ENCODE measurements at places on chromosomes 6 and 20.

GRCh38 chr6:45488889-45489288, 111.2 kb upstream of the SUPT3H start:
- DNase-seq, result no peak

GRCh38 chr6:170485159-170485558, 67.9 kb downstream of the PSMB1 start:
- DNase-seq, result no peak

- DNase-seq, result no peak
Observed at GRCh38 chr6:128990915-128991314, 108.0 kb downstream of the LAMA2 start.

GRCh38 chr20:37956107-37956585, 53.2 kb downstream of the VSTM2L start:
- no peak for DNase-seq

DNA sequence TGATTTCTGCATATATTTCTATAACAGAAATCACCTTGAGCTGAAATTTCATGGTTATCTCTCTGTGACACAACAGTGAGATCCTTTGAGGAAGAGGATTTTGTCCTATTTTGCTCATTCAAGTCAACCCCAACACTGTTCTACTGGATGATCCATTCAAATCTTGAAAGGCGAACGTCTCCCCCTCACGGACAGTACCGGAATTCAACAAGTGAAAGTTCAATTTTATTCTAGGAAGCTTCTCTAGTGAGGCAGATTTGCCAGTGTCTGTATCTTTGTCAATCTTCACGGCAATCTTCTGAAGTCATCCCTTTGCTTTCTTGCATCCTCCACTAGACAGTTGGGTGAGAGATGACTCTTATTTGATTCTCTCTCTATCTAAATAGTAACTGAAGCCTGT, 91.7 kb upstream of the PDE7B start:
- no peak for DNase-seq

GRCh38 chr20:32484225-32484957, 100.7 kb downstream of the NOL4L start:
- DNase-seq, result peak; percentile 46

- DNase-seq, result no peak
Observed at GRCh38 chr6:39922821-39923220, 11.4 kb downstream of the MOCS1 start.

- no peak for DNase-seq
Observed at GRCh38 chr6:169950558-169950957, 199.1 kb downstream of the ERMARD start.

GRCh38 chr6:41315943-41316620, 19.3 kb upstream of the NCR2 start:
- no peak for DNase-seq

DNA sequence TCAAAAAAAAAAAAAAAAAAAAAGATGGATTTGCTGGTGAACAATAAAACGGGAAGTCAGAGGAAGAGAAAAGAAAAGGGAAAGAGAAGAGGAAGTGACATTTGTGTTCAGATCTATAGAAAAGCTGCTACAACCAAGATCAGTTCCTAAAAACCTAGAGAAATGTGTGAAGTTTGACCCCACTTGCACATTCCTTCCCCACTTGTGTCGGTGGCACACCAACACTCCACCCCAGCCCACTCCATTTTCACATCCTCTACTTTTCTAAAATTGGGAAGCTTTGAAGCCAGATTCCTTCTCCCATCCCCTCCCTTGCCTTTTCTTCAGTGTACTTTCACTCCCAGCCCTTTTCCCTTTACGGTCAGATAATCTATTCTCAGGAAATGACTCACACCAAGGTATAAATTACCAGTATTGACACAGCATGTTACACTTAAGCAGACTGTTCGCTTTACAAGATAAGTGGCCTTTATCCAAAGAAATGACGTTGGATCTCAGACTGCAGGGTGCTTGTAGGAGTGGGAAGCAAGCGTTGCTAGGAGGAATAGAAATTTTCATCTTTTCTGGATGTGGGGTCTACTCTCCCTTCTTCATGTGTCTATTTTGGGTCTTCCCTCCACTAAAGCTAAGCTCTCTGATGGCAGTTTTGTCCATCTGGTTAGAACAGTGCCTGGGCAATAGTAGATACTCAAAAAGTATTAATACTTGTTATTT, 92.5 kb upstream of the ADGRF1 start:
- no peak for DNase-seq

- DNase-seq, result no peak
Observed at GRCh38 chr6:168057836-168058235, 21.2 kb downstream of the FRMD1 start.

DNA sequence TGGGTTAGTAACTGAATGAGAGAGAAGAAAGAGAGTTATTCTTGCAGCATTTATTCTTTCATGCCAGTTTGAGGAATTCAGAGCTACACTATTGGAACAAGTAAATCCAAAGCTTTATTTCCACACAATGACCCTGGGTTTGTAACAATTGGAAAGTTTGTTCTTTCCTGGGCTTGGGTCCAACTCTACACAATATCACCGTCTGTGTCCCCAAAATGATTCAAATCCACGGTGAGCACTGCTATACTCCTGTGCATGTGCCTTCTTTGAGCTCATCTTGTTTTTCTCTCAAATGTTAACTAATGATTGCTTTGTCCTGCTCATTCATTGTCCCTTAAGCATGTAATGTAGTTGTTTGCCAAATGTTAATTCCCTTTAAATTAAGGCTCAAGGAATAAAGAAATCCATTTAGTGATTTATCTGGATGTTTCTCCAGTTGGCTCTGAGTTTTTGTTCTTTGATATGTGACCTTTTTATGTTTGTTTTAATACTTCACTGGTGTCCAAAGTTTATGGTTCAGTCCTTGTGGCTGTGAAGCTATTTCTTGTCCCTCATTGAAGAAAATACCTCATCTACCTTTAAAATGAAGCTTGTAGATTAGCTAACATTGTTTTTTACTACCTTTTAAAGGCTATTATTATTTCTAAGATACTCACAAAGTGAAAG, 20.5 kb upstream of the CRISP3 start:
- DNase-seq, result no peak

- DNase-seq, result no peak
Observed at GRCh38 chr6:47180633-47181032, 129.1 kb downstream of the TNFRSF21 start.

DNA sequence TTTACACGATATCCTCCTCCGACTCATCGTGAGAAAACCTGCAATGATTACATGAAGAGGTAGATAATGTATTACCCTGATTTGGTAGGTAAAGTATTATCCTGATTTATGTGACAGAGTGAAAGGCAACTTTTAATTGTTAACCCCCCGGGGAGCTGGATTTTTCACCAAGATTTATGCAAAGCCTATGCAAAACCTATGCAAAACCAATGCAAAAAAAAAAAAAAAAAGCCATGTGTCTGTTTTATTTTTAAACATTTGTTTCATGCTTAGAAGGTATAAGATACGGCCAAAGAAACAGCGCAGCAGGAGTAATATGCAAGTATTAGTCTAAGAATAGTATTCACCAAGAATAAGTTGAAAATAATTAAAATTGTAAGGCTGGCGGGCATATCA, 109.9 kb downstream of the IPCEF1 start:
- DNase-seq, result no peak

DNA sequence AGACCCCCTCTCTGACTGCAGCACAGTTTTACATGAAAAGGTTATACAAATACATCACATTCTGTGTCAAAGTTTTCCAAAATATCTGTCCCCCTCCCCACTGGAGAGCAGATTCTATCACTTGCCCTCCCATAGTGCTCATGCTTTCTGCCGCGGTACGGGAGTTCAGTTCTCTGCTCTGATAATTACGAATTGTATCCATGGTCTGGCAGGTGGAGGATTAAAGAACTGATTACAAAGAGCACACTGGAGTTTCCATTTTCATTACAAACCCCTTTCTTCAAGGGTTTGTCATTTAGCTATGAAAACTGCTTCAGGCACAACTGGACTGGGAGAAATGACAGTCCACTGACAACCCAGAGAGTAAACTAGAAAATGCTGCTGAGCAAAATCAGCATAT, 166.0 kb downstream of the PDSS2 start:
- no peak for DNase-seq

DNA sequence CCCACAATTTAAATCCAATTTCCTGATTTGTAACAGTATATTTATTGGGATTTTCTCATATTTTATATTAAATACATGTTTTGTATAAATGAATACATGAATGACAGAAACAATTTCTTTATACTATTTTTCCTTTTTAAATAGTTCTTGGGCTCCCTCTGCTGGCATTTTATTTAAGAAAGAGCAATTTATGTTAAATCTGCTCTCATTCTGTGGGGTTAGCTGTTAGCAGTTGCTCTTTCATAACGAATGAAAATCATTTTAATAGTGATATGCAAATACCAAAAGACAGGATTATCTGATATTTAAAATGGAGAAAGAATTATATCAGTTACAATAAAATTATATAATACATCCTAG, 118.3 kb downstream of the RALGAPA2 start:
- no peak for DNase-seq

DNA sequence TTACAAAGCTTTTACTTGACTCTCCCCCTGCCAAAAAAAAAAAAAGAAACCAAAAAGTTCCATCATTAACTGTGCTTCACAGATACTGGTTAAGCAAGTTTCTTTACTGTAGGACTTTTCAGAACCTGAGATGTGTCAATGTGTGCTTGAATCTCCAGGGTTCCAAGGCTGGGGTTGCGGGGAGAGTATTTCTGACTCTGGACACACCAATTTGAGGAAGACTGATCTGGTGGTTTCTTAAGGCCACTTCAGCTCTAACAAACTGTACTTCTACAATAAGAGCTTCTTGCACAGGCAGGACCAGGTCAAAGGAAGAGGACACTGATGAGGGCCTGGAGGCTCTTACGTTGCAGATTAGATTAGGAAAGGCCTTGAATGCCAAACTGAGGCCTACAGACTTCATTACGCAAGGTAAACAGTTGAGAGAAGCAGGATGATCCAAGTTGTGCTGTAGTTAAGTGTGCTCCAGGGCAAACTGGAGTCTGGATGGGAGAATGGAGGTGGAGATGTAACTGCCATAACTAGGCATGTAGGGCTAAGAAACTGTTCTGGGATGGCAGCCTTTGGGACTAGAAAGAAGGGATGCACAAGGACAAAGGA, 24.4 kb downstream of the COMMD7 start:
- no peak for DNase-seq

DNA sequence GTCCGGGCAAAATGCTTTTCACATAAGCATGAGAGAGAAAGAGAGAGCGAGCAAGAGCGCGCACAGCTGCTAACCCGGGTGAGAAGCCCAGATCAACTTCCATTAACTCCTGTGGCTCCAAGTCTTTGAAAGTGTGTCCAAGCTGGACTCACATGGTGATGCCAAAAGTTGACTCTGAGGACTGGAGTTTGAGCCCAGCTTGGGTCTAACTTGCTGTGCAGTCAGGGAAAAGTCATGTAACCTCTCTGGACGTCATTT, 357.2 kb upstream of the SULF2 start:
- DNase-seq, result no peak

GRCh38 chr6:44470115-44470464, 82.6 kb downstream of the CDC5L start:
- DNase-seq, result no peak

GRCh38 chr6:116036885-116037284, 23.8 kb downstream of the FRK start:
- DNase-seq, result no peak

- no peak for DNase-seq
Observed at GRCh38 chr6:132198896-132199295, 202.4 kb downstream of the MOXD1 start.

GRCh38 chr6:57303931-57304681, 13.3 kb upstream of the PRIM2 start:
- DNase-seq, result no peak

GRCh38 chr6:18471232-18471964, 84.2 kb downstream of the RNF144B start:
- no peak for DNase-seq

DNA sequence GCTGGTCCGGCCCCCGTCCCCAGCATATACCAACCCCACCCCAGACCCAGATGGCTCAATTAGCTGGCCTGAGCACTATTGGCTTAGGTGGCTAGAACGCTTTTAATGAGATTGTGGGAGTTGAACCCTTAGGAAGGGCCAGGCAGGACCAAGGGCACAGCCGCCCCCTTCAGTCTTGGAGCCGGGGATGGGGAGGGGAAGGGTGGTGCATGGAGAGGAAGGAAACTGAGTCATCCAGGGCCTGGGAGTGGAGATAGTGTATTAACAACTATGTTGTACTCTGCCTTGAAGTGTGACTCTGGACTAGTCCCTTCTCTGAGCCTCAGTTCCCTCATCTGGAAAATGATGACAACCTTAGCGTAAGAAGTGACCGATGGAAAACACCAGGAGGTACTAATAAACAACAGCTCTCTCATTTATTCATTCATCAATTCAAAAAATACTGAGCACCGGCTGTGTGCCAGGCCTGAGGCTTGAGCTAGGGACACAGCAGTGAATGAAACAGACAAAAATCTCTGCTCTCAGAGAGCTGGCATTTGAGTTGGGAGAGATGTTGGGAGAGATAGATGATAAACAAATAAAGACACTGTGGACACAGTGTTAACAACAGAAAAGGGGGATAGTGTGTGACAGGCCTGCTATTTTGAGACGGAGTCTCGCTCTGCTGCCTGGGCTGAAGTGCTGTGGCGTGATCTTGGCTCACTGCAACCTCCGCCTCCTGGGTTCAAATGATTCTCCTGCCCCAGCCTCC, 11.5 kb downstream of the PEDS1 start:
- no peak for DNase-seq

DNA sequence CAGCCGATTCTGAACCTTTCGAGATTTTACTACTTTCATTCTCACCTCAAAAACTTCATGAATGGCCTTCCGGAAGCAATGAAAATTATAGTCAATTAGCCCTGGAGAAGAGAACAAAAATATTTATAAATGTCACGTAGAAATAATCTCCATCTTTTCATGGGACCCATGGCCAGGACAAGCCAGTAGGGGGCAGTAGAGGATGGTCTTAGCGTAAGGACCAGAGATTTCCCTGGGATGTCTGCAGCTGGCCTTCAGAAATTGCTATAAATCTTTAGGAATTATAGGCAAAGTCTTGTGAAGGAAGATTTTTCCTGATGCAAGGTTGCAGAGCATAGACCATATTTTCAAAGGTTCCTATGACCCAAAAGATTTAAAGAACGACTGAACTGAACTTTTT, 15.6 kb upstream of the UBE2J1 start:
- no peak for DNase-seq

GRCh38 chr6:96563853-96564252, 925 bp downstream of the FHL5 start:
- no peak for DNase-seq
